GM03348 (cell line): ENCODE measurements at places on chromosomes 13 and 19.
A peak's percentile ranks its signal among the peaks of the same experiment; 100 is the strongest.

GRCh38 chr13:81907787-81908372, 1567.0 kb upstream of the SPRY2 start:
- DNase-seq = no peak

DNA sequence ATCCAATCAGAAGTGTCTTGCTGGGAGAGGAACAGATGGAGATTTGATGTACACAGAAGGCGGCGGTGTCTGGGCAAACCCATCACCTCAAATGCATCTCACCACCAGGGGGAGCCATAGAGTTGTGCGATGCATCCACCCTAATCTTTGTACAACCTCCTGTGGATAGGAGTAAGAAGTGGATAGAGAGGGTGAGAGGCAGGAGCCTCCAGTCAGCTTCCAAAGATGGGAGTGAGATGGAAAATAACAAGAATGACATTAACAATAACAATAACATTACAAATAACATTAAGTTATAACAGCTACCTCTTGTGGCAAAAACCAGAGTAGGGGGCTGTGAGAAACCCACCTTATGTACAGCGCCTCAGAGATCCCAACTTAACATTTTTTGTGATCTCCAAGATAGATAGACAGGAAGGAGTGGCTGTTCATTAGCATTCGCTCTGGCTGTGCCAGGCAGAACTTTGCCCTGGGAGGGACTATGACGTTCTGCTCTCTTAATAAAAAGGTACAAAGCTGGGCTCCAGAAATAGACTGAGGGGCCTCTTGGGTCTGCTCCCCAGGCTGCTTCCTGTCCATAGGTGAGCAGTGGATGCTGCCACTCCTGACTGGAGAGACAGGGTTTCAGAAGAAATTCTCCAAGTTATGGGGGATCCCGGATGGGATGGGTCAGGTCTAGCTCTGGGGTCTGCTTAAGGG, 5.2 kb upstream of the CEACAM18 start:
- peak; percentile 83 for DNase-seq

GRCh38 chr13:60062502-60062901, 101.2 kb downstream of the DIAPH3 start:
- DNase-seq = no peak

DNA sequence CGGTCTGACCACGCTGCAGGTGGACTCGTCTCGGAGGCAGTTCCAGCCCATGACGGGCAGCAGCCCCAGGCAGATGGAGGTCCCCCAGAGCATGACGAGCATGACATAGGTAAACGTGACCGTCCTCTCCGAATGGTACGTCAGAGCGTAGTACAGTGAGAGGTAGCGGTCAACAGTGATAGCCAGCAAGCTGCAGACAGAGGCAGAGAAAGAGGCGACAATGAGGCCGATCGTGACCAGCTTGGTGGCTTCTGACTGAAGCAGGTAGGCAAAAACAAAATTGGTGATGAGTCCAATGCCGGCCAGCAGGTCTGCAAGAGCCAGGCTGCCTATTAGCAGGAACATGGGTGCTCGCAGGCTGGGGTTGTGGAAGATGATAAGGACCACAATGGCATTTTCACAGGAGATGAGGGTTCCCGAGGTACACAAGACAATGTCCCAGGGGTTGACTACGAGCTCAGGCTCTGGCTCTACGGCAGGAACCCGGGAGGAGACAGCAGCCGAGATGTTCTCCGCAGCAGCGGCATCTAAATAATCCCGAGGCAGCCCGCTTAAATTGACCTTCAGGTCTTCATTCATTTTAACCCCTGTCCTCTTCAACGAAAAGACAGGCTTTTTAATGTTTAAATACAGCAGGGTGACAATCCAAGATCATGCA, 1.2 kb downstream of the GPR12 start:
- DNase-seq = no peak

DNA sequence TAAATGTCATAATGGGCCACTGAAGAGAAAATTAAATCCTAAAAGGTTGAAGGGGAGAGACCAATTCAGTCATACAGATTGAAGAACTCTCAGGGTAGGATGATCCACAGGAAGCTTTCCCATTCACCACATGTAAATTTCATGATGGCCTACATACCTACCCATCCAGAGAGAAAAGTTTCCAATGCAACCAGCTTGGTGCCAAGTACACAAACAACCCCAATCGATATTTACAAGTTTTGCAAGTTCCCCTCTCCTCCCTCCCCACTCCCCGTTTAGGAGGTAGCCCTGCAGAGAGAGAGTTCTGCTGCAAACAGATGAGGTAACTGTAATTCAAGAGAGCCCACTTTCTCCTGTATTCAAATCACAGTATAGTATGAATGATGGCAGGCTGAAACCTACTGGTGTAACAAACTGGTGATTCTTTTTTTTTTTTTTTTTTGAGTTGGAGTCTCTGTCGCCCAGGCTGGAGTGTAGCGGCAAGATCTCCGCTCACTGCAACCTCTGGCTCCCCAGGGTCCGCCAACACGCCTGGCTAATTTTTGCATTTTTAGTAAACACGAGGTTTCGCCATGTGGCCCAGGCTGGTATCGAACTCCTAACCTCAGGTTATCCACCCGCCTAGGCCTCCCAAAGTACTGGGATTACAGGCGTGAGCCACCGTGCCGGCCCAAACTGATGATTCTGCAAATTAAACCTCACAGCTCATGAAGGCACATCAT, 14.4 kb downstream of the FOXO1 start:
- no peak for DNase-seq

DNA sequence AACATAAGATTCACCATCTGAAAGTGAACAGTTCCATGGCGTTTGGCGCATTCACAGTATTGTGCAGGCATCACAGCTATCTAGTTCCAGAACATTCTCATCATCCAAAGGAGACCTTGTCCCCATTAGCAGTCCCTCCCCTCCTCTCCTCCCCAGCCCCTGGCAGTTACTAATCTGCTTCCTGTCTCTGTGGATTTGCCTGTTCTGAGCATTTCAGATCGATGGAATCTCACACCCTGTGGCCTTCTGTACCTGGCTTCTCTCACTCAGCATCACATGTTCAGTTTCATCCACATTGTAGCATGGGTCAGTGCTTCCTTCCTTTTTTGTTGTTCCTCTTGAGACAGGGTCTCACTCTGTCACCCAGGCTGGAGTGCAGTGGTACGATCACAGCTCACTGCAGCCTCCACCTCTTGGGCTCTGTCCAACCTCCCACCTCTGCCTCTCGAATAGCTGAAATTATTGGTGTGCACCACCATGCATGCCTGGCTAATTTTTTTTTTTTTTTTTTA, 34.6 kb downstream of the CRTC1 start:
- DNase-seq = no peak

DNA sequence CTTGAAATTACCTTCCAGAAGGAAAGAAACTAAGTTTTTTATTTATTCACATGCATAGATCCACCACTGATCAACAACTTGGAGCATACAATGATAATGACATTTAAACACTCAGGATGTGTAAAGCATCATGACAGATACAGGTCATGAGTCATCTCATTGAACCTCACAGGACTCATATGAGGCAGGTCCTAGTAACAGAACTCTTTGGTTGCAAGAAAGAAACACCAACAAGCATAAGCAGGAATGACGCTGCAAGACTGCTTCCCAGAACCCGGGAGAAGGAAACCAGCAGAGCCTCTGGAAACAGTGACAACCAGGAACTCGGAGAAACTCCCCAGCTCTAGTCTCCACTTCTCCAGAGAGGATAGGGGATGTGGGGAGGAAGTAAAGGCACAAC, 60.8 kb upstream of the IPO5 start:
- peak; percentile 47 for DNase-seq

- no peak for DNase-seq
Observed at GRCh38 chr19:5050905-5051304, 82.0 kb downstream of the KDM4B start.

GRCh38 chr13:39685652-39686051, 30.2 kb downstream of the COG6 start:
- DNase-seq = no peak
